Glomerular endothelial cell (primary cell): ENCODE measurements at places on chromosomes 1 and 21. TPM values are rescaled to one million over a fixed set of nuclear protein-coding genes. Genes with fewer than 3 reads are reported as not detected.

GRCh38 chr1:209823143-209824041 lies 4.4 kb upstream of the UTP25 start:
- DNase-seq: peak; percentile 94

DNA sequence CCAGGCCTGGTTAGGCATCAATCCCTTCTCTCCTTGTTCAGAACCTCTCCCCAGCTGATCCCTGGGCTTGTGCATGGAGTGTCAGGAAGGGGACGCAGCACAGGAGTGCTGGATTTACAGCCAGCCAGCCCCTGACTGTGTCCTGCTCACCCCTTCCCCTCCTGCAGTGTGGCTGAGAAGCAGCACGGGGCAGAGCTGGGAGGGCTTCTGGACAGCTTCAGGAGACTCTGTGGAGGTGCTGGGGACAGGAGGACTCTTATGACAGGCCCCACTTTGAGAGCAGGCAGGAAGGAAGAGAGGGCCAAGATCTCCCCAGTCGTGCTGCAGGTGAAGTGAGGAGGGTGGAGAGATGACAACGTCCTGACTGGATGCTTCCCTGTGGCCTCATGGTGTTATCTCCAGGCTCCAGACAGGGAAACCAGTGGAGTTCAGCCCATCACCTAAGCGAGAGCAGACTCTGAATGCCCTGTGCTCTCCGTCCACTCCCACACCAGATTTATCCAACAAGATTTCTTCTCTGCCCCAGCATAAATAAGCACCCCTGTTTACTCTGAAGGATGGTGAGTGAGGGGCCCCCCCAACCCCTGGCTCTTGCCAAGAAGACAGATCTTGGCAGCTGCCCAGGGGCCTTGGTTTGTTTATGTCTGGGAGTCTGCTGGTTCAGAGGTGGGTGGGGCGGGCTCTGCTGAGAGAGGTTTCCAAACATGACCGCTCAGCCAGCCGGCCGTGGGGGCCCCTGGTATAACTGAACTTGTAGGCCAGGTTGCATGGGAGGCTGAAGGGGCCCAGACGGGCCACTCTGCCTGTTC lies 21.3 kb downstream of the TMCC2 start:
- DNase-seq: no peak

- DNase-seq: no peak
Measured at GRCh38 chr1:243494741-243495431, 239.0 kb downstream of the SDCCAG8 start.

DNA sequence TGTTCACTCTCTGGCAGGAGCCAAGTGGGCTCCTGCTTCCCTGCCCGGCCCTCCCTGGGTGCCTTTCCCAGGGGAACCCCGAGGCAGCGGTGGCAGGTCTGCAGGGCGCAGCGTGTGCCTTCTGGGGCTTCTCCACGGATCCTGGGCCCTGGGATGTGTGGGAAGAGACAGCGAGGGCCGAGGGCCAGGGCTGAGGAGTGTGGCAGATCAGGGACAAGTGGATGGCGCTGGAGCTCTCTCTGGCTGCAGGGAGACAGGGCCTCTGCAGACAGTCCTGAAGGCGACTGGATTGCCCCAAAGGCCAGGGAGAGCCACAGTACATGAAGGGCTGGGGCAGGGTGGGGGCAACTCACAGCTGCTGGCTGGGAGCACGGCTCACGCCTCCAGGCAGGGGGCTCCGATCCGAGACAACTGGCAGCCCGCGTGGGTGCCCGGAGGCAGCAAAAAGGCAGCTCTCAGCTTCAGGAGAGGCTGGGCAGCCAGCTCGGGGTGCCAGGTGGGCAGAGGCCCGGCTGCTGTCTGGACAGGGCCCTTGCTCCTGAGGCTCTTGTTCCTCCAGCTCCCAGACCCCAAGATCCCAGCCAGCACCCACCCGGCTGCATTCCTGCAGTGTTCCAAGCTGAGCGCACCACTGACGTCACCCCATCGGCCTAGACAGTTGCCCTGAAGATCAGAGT lies 16.0 kb downstream of the MORN1 start:
- DNase-seq: no peak

GRCh38 chr21:35390013-35390776 lies 341.1 kb upstream of the RUNX1 start:
- DNase-seq: no peak

ZNF683 gene
- total RNA-seq: not detected in 2 replicates

CTTNBP2NL gene
- total RNA-seq: 44.0 and 46.1 TPM in 2 replicates

GRCh38 chr1:25467193-25467592 lies 36.5 kb downstream of the MACO1 start:
- DNase-seq: no peak

TNFRSF8 gene
- total RNA-seq: 0.18 TPM in 1 of 2 replicates, not detected in the other
